ENCODE measurements at places on chromosomes 6 and 20.

- no peak for DNase-seq
These were observed 1.9 kb upstream of the TBX18 start for GRCh38 chr6:84766118-84766798.

GRCh38 chr6:16419636-16420336 lies 181.4 kb downstream of the GMPR start:
- no peak for DNase-seq

DNA sequence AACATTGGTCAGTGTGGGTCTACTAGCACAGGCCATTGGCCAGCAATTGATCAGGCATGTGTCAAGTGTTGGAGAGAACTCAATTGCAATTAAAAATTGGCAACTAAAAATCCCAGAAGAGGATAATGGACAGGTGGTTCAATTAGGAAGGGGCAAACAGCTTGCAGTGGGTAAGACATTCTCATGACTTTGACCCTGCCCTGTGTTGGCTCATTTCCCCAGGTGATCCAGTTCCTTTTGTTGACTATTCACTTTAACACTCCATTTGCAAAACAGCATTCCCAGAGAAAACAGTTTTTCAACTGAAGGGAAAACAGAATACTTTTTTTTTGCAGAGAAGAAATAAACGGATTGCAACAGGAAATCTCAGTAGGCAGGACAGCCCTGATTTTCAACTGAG lies 28.9 kb upstream of the SCGN start:
- DNase-seq, result no peak

DNA sequence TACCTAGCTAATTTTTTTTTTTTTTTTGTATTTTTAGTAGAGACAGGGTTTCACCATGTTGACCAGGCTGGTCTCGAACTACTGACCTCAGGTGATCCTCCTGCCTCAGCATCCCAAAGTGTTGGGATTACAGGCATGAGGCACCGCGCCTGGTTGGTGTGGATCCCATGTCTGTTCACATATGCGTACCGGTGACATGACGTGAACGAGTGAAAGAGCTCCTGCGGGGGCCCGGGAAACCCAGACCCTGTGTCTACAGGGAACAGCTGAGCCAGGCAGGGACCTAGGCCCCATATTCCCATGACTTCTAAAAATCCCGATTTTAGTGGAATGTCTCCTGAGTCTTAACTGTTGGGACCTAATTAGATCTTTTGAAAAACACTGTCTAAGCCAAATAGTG lies 33.1 kb downstream of the VSTM2L start:
- no peak for DNase-seq

DNA sequence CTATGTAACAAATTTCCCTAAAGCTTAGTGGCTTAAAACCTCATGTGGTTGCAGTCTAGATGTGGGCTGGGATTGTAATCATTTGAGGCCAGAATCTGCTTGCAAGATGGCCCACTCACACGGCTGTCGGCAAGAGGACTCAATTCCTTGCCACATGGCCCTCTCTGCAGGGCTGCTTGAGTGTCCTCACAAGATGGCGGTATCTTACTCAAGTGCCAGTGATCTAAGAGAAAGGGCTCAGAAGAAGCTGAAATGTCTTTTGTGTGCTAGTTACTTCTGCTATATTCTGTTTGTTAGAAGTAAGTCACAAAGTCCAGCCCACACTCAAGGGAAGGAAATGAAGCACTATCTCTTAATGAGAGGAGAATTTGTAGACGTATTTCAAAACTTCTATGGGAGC lies 47.1 kb upstream of the PMEPA1 start:
- DNase-seq, result no peak

DNA sequence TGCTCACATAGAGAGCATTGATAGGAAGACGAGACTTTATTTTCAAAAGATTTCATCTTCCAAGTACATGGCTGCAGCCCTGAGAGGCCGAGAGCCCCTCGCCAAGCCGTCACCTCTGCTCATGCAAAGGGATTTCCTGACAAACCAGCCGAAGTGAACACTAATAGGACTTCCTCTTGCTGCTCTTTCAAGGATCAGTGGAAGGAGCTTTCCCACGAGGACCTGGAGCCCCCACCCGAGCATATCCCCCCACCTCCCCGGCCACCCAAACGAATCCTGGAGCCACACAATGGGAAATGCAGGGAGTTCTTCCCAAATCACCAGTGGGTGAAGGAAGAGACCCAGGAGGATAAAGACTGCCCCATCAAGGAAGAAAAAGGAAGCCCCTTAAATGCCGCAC lies 69.3 kb downstream of the PTPN1 start:
- DNase-seq, result no peak

GRCh38 chr6:33373960-33374910 lies 17.4 kb upstream of the KIFC1 start:
- no peak for DNase-seq

DNA sequence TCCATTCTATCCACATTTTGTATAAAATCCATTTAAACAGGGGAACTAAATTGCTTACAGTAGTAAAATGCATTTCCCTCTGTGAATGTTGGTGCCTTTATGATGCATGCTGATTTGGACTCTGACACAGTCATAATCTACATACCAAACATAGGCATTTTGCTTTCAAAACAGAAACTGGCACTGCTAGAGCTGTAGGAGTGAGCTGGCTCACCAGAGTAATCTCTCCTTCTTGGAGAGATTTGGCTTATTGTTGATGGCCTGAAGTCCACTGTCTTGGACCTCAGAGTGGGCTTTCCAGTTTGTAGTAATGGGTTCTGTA lies 363.2 kb upstream of the FLRT3 start:
- DNase-seq, result no peak
